ENCODE measurements at places on chromosomes 16 and 17. TPM values are rescaled to one million over a fixed set of nuclear protein-coding genes. Genes with fewer than 3 reads are reported as not detected.

GRCh38 chr16:60123392-60124023, 1389.4 kb upstream of the GOT2 start:
- no peak for DNase-seq

DNA sequence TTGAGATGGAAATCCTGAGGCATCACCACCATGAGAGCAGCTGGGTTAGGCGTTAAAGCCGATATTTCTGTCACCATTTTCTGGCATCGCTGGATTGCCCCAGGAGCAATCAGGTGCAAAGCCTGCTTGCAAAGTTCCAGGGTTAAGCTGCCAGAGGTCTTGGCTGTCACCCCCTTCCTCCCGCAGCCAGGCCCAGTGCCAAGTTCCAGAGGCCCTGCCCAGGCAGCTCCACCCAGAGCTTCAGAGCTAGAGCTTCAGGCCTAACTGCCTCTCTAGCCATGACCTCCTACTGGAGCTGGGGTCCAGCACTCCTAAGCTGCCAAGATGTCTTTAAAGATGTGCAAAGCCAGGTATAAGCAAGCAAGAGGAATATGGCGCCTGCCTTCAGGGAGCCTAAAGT, 8.8 kb upstream of the TMEM238L start:
- no peak for DNase-seq

Gene CCP110
- total RNA-seq: 28.9 TPM

GRCh38 chr16:9392956-9393355, 301.5 kb downstream of the HAPSTR1 start:
- no peak for DNase-seq

Gene PYDC1
- total RNA-seq: not detected

- no peak for DNase-seq
Measured at GRCh38 chr17:38738686-38739085, 8.5 kb downstream of the CISD3 start.

GRCh38 chr16:67528870-67529581, 397 bp downstream of the RIPOR1 start:
- DNase-seq: no peak

DNA sequence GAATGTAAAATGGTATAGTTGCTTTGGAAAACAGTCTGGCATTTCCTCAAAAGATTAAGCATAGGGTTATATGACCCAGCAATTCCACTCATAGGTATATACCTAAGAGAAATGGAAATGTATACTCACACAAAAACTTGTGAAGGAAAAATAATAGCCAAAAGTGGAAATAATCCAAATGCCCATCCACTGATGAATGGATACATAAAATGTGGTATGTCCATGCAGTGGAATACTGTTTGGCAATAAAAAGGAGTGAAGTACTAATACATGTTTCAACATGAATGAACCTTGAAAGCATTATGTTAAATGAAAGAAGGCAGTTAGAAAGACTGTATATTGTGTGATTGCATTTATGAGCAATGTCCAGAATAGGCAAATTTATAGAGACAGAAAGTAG, 25.1 kb downstream of the NUP93 start:
- DNase-seq: no peak
